ENCODE measurements at places on chromosomes 12 and 14. TPM values are rescaled to one million over a fixed set of nuclear protein-coding genes. Genes with fewer than 3 reads are reported as not detected.

OR6C2 gene
- polyA plus RNA-seq = not detected

KLRK1 gene
- polyA plus RNA-seq = 4.2 TPM

SLC4A8 gene
- polyA plus RNA-seq = 6.3 TPM

CIT gene
- 9.4 TPM for polyA plus RNA-seq

AHNAK2 gene
- 3.3 TPM for polyA plus RNA-seq

RTL1 gene
- 0.16 TPM for polyA plus RNA-seq

CCDC177 gene
- 0.07 TPM for polyA plus RNA-seq

PHLDA1 gene
- polyA plus RNA-seq = 18.1 TPM

- DNase-seq = peak; percentile 2
Measured at GRCh38 chr12:45914090-45914489, 76.3 kb downstream of the SCAF11 start.

GRCh38 chr14:104039214-104039613 lies 46.3 kb upstream of the ASPG start:
- no peak for DNase-seq

DNA sequence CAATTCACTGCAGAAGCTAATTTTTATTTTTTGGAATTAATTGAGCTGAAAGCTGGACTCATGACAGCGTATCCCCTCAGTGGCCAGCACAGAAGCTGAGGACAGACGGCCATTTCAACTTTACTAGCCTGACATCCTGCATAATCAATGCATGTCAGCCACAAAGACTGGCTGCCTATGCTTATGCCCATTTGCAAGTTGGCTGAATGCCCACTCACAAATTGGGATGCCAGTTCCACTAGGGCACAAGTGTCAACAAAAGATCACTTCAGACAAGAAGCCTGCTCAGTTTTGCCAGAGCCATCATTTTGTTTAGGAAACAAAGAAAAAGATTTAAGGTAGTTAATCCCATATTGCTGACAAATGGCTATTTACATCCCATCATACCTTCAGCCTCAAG lies 417.6 kb downstream of the NOVA1 start:
- DNase-seq = no peak

DNA sequence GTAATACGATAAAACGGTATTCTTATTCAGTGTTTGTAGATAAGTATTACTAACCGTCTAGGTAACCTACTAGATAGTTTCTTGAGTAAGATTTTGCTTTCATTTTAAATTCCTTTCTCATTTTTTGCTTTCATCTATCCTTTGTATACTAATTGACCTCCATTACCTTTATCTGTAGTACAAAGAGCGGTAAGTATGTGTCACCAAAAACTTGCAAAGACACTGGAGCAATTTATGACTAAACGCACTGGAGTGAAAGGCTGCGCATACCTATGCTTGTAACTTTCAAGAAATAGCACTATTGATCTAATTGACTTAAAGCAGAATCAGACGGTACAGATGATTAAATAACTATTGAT lies 1.7 kb downstream of the ARHGAP5 start:
- peak; percentile 65 for DNase-seq

DNA sequence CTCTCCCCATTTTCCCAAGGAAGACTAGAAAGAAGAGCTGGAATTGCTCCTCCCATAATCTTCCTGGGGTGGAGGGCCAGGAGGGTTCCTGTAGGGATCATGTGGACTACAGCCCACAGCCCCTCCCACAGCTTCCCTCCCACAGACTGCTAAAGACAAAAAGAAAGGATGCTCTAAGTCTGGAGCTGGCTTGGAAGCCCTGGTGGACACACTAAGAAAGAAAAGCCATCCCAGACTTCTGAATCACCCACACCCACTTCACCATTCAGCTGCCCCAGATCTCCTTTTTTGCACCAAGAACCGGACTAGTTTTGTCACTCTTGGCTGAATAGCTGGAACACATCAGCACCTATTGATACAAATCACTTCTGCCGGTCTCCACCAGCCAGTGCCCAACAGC lies 56.8 kb upstream of the PLXNC1 start:
- no peak for DNase-seq

DNA sequence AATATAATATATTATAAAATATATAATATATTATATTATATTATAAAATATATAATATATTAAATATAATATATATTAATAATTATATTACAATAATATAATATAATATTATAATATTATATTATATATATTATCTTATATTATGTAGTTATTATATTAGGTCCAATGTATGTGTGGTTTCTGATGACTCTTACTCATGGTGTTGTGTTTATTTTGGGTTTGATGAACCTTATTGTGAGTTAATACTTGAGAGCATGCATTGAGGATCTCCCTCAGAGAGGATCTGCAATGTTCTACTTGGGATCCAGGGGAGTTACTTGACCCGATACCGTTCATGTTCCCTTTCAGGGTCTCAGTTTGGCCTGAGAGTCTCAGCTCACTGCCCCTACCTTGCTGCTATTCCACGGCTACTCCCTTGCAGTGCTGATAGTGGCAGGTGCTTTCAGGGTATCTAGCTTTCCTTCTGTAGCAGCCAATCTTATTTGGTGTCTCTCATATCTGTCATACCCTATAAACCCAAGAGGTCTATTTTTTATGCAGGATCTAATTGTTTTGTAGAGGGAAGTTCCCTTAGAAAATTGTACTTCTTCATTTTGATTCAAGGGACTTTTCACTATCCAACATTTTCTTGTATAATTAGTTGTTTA lies 89.1 kb upstream of the ZDHHC17 start:
- no peak for DNase-seq

- DNase-seq = no peak
Measured at GRCh38 chr12:106984588-106985137, 2.3 kb downstream of the MTERF2 start.

DNA sequence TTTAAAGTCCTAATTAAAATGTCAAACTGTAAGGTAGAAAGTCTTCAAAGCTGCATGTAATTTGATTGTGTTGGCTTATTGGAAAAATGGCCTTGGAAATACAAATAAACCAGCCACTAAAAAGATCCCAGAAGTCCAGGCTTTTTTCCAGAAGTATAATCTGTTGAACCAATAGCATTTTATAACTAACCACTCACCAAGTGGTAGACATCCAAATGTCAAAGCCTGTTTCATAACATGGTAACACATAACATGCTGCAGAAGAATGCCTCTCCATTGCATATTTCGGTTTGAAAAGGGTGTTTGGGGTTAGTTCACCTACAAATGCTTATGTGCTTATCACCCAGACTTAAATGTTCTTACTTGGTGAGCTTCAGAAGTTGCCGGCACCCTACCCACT lies 183.7 kb upstream of the DIO2 start:
- DNase-seq = no peak

GRCh38 chr12:114668151-114668885 lies 15.7 kb downstream of the TBX3 start:
- DNase-seq = peak; percentile 95

DNA sequence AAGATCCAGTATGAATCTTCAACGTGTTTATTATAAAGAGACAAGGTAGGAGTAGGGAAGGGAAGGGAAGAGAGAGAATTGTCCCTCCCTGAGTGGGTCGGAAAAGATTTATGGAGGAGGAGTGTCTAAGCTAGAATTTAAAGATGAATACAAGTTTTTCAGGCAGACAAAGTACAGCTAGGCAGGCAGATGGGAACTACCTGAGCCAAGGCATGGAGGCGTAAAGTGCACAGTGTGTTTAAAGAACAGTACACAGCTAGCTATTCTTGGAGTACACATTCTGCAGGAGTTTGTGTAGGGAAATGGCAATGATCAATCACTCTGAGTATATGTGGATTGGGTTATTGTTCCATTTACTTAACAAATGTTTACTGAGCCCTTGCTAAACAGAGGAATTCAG lies 20.1 kb downstream of the PLEKHG7 start:
- DNase-seq = no peak

GRCh38 chr14:94532447-94532846 lies 23.2 kb upstream of the SERPINA12 start:
- no peak for DNase-seq

DNA sequence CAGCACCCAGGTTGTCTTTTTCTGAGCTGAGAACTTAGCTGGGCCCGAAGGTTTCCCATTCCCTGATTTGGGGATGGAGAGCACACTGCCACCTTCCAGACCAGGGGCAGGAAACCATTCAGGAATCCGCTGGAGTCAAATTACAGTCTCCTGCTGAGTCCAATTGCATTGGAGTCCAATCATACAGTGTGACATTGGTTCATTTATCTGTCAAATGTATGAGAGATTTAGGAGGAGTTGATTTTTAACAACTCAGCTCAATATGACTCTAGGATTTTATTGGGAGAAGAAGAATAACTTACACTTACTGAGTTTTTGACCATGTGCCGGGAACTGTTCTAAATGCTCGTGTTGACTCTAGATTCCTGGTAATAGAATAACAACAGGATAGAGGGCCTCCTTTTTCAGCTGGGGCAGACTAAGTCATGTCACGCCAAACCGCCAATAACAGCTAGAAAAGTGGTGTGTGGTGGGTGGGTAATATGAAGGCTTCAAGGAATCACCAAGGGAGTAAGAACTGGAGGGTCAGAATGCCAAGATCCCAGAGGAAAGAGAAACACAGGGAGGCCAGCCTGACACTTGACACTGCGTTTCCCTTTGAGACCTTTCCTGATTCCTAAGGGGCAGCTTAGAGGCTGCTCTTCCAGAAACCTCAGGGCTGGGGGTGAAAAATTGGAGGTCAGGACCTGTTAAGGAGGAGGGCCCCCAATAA lies 11.5 kb downstream of the SYNDIG1L start:
- DNase-seq = no peak
